Cardiac fibroblast (primary cell): ENCODE measurements at places on chromosomes 6 and 20.

DNA sequence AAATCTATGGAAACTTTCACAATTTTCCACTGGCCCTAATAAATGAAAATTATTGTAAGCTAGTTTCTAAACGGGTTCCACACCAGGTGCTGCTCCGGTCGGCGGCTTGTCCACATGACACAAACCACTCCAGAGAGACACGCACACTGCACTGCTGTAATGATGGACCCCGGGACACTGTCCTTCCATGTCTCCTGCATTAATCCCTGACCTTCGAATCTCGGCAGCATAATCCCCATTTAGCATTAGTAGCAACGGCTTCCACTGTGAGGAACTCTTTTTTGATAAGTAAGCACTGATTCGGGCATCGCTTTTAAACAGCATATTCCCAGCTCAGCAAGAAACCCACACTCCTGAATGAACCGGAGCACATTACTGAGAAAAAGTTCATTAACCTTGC is 43.5 kb downstream of the INSM1 start:
- no peak for DNase-seq

- DNase-seq, result no peak
Measured at GRCh38 chr6:22290045-22290444, 6.8 kb downstream of the PRL start.

- DNase-seq, result no peak
Measured at GRCh38 chr20:34904202-34904621, 27.8 kb downstream of the ACSS2 start.

- no peak for DNase-seq
Measured at GRCh38 chr6:23633996-23634395, 492.0 kb upstream of the NRSN1 start.

DNA sequence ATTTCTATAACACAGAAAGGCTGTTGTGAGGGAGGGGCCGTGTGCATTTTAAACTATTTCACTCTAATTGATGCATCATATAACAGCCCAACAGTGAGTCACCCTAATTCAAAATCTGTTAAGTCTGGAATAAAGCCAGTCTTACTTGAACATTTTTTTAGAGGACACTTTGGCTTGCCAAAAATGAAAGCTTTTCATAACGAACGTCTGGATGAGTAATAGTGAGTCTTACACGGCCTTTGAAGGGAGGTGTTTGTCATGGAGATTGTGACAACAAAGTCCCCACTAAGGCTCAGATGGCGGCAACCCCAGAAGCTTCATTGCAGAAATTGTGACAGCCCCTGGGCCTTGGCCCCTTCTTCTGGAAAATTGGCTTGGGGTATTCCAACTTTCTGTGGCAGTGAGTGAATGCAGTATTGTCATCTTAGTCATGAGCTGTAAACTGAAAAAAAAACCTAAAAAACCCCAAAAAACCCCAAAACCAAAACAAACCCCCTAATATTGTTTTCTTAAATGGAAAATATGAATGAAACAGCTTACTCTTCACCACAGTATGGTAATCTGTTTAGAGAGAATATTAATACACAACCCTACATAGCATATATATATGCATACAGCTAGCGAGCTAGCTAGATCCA is 92.6 kb upstream of the CLDN20 start:
- DNase-seq, result peak; percentile 98

DNA sequence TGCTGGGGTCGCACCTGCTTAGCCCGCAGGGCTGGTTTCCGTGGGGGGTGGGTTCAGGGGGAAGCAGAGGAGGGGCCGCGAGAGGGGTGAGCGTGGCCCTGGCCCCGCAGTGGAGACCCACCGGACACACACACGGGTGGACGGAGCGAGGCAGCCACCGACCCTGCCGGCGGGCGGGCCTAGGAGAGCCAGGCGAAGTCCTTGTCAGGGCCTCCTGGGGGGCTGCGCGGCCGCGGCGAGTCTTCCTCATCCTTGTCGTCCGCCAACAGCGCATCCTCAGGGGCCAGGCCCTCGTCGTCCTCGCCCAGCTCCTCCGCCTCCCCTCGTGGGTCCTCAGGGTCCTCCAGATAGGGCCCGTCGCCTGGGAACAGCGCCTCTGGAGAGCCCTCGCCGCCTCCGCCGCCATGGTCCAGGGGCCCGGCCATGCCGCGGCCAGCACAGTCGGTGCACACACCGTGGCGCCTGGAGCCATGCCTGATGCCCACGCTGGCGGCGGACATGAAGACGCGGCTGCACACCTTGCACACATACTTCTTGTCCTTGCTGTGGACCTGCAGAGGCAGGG is 7.3 kb downstream of the SLC2A4RG start:
- no peak for DNase-seq

DNA sequence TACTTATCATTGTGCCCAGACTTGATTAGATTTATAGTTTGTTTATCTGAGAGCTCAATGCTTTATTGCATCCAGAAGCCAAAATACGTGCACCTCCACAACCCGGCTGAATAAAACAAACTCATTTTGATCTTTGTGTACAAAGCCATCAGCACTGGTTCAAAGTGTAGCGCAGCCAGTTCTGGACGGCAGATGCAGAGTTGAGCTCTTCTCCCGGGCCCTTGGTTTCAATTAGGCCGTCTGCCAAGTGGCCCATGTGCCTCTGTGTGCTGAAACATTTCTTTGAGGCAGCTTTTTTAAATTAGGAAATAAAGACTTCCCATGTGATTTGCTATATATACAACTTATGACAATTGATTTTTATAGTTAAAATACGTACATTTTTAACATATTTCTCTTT is 96.2 kb upstream of the RSPO3 start:
- peak; percentile 7 for DNase-seq

DNA sequence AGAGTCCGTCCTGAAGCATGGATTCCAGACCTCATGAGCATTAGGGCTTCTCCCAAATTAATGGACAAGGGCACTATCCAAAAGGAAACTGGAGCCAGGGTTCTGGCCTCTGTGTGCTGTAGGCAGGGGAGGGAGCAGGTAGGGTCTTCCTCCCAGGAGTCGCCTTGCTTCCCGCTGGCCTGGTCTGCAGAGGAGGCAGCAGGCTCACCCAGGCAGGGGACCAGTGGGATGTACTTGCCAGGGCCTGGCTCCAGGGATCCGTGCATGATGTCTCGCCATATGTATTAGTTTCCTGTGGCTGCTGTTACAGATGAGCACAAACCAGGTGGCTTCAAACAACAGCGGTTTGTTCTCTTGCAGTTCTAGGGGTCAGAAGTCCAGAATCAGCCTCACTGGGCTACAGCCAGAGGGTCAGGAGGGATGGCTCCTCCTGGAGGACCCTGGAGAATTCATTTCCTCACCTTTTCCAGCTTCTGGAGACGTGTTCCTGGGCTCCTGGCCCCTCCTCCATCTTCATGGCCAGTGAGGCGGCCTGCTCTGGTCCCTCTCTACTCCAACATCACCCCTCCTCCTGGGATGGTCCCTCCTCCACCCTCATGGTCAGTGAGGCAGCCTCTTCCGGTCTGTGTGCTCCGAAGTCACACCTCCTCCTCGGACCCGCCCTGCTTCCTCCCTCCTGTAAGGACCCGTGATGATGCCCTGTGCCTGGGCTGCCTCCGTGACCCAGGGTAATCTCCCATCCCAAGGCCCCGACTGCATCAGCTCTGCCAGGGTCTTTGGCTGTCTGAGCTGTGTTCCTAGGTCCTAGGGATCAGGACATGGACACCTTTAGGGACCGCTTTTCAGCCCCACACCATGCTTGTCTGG is 329.1 kb downstream of the CDH4 start:
- DNase-seq, result no peak

DNA sequence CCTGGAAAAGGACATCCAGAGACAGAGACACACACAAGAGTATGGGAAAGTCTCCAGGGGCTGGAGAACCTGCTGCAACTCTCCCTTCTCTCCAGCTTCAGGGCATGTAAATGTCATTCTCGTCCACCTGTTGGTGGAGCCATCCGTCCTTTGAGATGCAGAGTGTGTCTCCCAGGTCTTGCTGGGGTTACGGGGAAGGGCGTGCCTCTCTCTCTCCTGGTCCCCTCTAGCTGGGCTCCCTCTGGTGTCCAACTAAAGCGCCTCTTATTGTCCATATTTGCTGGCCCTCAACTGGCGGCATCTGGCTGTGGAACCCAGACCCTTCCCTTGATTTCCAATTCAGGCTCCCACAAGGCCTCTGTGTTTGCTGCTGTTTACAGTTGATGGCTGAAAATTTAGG is 244.1 kb downstream of the BMP7 start:
- DNase-seq, result no peak

GRCh38 chr6:49565855-49566254 is 15.4 kb downstream of the C6orf141 start:
- DNase-seq, result peak; percentile 59

- no peak for DNase-seq
Measured at GRCh38 chr6:23319582-23319981, 750.2 kb downstream of the HDGFL1 start.

DNA sequence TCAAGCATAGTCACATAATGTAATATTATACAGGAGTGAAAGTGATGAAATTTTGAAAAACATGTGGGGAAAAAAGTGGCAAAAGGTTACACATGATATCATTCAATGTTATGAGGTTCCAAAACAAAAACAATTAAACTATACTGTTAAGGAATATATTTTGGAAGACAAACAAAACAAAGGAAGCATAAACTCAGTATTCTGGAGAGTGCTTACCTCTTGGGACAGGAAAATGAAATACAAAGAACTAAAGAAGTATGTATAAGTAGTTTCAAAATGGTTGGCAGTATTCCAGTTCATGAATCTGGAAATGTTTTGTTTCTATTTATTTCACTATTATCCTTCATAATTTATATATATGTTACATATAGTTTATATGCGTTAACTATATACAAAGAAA is 213.5 kb downstream of the MOXD1 start:
- no peak for DNase-seq

GRCh38 chr6:169406034-169406433 is 152.4 kb upstream of the THBS2 start:
- DNase-seq, result no peak

- no peak for DNase-seq
Measured at GRCh38 chr20:57897891-57898290, 188.1 kb upstream of the PMEPA1 start.

GRCh38 chr6:41371461-41371991 is 36.1 kb downstream of the NCR2 start:
- peak; percentile 58 for DNase-seq

DNA sequence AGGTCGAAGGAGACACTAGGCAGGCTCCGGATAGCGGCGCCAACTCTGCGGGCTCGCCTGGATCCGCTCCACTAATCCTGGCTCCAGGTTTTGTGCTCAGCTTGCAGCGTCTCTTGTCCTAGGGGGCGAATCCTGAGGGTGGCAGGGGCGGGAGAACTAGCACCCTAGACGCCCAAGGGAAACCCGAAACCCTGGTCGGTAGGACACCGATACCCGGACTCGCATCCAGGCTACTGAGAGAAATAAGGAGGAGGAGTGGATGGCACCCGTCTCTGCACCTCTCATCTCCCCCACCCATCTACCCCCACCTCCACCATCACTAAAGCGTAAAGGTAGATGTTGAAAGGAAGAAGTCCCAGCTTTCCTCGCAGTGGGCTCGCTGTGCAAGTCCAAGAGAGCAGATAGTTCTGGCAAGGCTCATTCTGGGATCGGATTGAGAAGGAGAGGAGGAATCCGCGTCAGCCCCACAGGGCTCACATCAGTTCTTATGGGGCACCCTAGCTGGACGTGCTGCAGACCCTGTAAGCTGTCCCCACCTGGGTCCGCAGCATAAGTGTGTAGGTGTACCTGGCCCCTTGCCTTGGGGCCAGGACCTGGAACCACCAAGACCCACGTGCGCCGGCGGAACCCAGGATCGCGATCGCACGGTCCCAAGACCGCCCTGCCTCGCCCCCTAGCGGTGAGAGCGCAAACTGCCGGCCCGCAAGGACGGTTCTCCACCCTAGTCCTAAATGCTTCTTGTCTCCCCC is 6.9 kb downstream of the SLC32A1 start:
- DNase-seq, result peak; percentile 63

DNA sequence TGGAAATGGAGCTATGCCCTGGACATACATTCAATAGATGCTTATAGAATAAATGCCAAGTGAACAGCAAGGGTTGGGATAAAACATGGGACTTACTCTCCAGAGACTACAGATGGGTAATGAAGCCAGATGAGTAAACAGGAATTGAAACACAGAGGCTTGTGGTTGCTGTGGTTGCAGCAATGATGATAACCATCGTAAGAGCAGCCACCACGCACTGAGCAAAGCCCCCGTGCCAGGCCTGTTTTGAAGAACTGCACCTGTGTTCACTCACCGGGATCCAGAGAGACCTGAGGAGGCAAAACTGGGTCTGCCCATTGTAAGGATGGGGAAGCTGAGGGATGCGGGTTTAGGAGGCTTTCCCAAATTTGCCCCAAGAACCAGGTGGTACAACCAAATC is 431.1 kb upstream of the CDH4 start:
- no peak for DNase-seq

- DNase-seq, result no peak
Measured at GRCh38 chr6:54958446-54958845, 111.9 kb downstream of the FAM83B start.

DNA sequence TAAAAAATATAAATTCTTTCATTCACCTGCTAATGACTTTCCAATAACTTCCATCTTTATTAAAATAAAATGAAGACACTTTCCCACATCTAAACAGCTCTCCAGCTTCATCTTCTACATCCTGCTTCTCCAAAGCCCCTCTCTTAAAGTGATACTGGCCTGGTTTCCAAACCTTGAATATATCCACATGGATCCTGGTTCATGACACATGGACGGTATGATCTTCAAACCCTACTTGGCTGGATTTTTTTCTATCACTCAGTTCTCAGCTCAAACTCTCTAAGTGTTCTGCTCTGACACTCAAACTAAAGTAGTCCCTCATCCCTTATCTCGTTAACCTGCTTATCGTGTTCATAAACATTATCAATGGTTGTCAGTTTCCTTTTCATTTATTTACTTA is 128.2 kb downstream of the PAK5 start:
- DNase-seq, result no peak

GRCh38 chr6:44561832-44562665 is 174.5 kb downstream of the CDC5L start:
- DNase-seq, result no peak

DNA sequence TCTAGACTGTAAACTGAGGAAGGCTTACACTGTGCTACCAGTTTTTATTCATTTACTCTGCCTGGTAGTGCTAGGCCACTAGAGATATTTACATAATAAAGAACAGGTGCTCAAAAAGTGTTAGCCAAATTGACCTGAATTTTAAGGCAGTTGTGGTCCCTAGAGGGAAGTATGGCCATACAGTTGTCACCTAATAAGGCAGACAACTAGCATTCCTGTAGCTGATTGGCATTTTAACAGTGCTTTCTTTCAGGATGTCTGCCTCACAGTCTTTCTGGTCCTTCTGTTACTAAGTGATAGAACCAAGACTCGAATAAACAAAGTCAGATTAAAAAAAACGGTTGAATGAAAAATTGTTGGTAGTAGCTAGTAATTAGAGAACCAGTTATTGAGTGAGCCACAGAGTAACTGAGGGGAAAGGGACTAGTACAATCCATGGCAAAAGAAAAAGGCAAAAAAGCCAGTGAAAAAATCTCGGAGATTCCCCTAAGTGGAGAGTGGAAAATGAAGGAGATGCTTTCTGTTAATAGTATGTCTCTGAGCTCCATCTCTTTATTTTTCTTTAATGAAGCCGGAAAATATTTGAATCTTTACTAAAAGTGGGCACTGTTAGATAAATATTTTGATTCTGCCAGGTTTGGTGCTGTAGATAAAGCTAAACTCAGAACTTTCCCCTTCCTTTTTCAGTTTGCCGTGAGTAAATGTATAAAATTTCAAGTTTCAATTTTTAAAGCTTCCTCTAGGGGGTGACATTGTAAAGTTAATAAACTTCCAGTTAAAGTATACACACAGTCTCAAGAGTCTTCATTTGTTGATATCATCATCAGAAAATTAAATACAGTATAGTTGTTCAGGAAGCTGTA is 9.1 kb downstream of the VTA1 start:
- DNase-seq, result peak; percentile 61
